ENCODE measurements at places on chromosomes 11 and 22.

DNA sequence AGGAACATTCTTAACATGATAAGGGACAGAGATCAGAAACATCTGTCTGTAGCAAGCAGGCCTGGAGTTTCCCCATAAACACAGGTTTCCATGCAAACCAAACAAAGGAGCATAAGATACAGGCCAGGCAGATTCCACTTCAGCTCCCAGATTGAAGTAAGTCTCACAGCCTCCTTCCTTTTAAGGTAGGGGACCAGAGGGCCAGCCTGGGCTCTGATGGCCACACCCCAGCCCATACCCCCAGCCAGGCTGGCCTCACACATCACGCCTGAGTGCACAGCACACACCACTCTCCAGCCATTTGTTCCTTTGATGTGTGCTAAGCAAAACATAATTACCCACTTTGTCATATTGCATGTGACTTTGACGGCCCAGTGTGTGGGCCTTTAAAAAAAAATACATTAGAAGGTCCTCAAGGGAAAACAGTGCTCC lies 518.7 kb downstream of the NTM start:
- no peak for DNase-seq

DNA sequence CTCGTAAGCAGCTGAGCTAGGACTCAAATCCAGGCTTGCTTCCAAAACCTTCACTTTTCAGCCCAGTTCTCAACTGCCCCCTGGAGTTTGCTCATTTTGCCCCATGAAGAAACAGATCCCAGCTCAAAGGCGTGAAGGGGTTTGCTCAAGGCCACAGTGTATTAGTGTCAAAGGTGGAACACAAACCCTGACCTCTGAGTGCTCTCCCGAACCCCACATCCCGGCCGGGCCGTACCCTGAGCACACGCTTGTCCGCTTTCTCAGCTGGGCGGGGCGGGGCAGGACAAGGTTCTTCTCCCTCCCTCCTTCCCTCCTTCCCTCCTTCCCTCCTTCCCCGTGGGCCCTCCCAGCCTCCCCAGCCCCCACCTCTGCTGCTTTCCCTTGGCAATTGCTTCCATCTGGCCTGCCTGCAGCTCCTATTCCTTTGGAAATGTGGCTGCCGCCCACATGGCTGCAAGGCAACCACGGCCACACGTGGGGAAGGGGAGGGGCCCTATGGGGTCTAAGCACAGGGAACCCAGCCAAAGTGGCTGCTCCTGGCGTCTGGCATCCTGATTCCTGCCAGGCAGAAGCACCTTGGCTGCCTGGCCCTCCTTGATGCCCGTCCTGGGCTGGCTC lies 4.1 kb downstream of the ST3GAL4 start:
- DNase-seq: no peak

DNA sequence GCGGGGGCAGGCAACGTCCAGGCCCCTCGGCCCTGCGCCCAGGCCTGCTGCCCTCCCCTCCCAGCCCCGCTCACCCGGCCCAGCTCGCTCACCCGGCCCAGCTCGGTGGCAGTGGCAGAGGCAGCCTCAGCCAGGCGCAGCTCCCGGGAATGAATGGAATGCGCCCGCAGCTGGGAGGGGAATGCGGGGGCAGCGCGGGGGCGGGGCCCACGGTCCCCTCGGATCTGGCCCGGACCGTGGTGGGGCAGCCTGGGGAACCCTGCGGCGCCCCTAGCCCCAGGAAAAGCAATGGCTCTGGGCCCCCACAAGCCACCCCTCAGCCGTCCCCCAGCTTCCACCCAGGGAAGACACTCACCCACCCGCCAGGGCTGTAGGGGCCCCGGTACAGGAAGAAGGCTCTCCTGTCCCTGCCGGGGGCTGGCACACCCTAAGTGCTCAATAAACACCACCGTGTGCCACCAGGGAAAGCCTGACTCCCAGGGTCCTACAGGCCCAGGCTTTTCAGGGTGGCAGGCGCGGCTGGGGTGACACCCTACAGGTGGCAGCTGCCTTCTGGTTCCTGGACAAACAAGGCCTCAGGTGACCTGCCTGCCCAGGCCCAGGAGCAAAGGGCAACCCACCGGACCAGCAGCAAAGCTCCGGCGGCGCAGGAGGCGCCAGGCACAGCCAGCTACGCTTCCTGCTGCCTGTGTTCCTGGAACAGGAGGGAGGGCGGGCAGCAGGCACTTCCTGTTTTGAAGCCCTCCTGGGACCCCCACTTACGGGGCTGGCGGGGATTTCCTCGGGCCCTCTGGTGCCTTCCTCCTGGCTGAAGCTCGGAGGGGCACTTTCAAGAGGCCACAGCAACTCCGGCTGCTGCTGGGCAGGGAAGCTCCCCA lies 13.8 kb downstream of the PLXNB2 start:
- DNase-seq: no peak

GRCh38 chr11:12048936-12049790 lies 40.7 kb upstream of the DKK3 start:
- DNase-seq: no peak

- no peak for DNase-seq
Measured at GRCh38 chr11:127451861-127452260, 451.3 kb upstream of the KIRREL3 start.

DNA sequence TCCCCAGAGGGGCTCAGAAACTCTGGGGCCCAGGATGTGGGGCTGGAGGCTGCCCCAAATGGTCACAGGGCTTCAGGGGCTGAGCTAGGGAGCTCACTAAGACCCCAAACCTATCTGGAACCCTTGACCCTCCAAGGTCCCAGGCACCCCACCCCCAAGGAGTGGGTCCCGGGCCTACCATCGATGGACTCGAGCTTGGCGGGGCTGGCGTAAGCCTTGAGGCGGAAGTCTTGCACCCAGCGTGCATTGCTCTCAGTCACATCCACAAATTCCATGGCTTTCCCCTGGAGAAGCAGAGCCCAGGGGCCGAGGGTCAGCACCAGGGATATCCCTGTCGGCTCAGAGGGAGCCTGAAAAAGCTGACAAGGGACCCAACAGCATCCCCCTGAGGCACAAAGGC lies 3.5 kb downstream of the GATD1 start:
- no peak for DNase-seq

DNA sequence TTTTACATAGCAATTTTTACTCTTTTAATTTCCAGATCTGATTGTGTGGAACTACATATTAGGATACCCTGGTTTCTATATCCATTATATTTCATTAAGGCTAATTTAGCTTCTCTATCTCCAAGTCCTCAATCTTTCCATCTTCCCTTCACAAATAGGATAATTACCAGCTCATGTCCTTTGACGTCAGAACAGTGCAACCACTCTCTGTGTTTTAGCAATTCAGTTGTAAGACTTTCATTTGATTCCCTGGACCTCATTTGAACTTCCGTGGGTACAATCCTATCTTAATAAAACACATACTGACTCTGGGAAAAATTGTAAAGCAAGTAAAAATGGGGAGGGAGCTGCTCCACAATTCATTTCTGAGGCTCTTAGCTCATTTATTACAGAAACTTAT lies 52.8 kb downstream of the FAM76B start:
- DNase-seq: no peak

GRCh38 chr11:104001561-104002056 lies 34.8 kb upstream of the DDI1 start:
- DNase-seq: no peak

- DNase-seq: no peak
Measured at GRCh38 chr11:16001044-16001568, 355.2 kb downstream of the SOX6 start.

- DNase-seq: no peak
Measured at GRCh38 chr22:50548921-50549790, 3.5 kb downstream of the KLHDC7B start.

DNA sequence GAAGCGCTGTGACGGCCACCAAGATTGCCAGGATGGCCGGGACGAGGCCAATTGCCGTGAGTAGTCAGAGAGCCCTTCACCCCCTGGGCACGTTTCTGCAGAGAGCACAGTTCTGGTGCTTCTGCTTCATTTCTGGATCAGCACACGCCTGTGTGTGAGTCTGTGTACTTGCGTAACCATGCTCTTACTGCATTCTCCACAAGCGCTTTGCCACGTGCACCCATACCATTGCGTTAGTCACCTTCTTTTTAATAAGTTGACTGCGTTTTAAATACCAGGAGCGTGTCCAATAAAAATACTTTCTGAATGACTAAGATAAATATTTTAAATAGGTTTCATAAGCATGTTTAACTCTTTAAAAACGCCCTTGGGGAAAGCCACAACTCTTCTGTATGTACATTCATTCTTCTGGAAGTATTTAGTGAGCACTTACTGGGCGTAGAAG lies 143.0 kb upstream of the SORL1-AS1 start:
- no peak for DNase-seq

GRCh38 chr22:42431401-42432019 lies 693 bp downstream of the NFAM1 start:
- DNase-seq: no peak

GRCh38 chr11:64340671-64341335 lies 799 bp downstream of the CCDC88B start:
- DNase-seq: no peak

DNA sequence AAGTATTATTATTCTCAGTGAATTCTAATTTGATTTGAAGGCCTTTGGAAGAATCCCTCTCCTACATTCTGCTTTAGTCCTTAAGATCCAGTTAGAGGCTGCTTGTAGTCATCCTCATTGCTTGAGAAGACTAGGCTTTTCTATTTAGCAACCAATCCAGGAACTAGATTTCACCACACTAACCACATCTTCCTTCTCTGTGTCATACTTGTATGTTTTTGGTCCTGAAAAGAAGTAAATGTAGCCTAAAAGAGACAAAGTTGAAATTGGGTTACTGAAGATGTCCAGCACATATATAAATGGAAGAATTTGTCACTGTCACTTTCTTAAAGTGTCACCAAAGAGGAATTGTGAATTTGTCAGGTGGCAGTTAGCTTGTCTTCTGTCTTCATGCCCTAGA lies 46.6 kb upstream of the MMP7 start:
- DNase-seq: no peak

- no peak for DNase-seq
Measured at GRCh38 chr11:34339149-34340064, 18.4 kb downstream of the ABTB2 start.

Measured in NCI-H2107 (cell line).